Hypothalamus (tissue), 51 donors: ENCODE measurements at places on chromosomes 11 and 22.

GRCh38 chr22:48744283-48744641, 1083.4 kb downstream of the BRD1 start:
- DNase-seq = no peak

- DNase-seq = no peak
These were observed 2.9 kb downstream of the RIN1 start for GRCh38 chr11:66333220-66333877.

DNA sequence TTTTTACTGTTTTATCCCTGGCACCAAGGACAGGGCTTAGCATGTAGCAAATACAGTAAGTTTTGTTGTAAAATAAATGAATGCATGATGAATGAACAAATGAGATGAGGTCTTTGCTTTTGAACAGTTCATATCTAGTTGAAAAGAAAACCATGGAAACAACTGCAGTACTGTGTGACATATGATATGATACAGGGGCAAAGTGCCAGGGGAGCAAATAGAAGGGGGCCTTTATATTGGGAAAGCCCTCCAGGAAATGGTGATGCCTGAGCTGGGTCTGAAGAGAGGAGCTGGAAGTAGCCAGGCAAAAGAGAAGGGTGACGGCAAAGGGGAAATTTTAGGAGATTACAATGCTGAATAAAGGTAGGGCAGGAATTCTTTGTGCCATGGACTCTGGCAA, 63.8 kb upstream of the UCP3 start:
- no peak for DNase-seq

GRCh38 chr11:68870470-68870869, 28.8 kb upstream of the CPT1A start:
- DNase-seq = no peak

GRCh38 chr11:36029616-36030015, 85.8 kb downstream of the LDLRAD3 start:
- no peak for DNase-seq

DNA sequence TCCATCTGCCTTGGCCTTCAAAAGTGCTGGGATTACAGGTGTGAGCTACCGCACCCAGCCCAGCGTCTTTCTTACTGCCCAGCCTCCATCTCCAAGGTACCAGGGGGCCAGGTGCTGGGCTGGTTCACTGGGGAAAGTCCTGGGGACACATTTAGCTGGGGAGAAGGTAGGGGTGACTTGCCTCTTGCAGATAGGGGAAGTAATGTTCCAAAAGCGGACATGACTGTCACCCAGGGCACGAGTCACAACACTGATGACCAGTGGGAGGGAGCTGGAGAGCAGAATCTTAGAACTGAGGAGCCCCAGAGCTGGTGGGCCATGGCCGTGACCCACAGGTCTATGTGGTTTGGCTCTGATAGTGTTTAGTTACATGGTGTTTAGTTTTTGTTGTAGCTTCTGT, 2.4 kb upstream of the SLC15A3 start:
- no peak for DNase-seq

- no peak for DNase-seq
These were observed 1075.5 kb downstream of the OPCML start for GRCh38 chr11:132456751-132457328.

- peak; percentile 34 for DNase-seq
These were observed 52.2 kb downstream of the JAM3 start for GRCh38 chr11:134120921-134121526.

DNA sequence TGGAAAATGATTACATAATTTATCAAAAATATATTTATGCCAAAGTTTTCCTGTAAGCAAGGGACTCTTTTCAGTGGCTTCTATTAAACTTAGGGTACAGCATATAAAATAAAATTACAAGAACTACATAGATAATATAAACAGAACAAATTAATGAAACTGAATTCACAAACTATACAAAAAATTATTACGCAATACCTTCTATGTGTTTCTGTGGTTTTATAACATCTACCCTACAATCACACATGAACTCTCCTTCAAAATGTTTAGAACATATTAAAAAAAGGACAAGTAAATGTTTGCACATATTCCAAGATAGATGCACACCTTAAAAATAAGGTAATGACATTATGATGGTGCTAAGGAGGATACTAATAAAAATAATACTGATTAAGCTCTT, 235.9 kb downstream of the CNTN5 start:
- DNase-seq = no peak

DNA sequence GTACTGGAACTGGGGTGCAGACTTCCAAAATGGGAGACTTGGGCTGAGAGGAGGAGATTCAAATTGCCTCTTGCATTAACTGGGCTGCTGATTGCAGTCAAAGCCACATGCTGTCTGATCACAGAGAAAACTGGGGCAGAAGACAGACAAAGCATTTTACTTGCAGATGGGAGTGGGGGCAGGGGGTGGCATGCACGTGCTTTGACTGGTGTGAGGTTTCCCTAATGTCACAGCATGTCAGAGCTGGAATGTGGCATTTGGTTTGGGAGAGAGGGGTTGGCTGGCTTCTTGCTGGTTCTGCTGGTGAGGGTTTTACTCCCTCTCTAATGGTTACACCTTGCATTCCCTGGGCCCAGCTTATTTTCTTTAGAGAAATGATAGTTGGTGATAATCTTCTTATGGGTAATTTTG, 2.9 kb downstream of the TUB start:
- peak; percentile 36 for DNase-seq

GRCh38 chr11:120578596-120579154, 67.1 kb downstream of the GRIK4 start:
- no peak for DNase-seq

- no peak for DNase-seq
These were observed 67.4 kb upstream of the RASSF10 start for GRCh38 chr11:12941671-12942070.

GRCh38 chr11:120773501-120774031, 250.3 kb upstream of the TBCEL start:
- DNase-seq = no peak

GRCh38 chr11:47035108-47035507, 98.5 kb downstream of the CSTPP1 start:
- DNase-seq = no peak

- no peak for DNase-seq
These were observed 31.0 kb downstream of the TPCN2 start for GRCh38 chr11:69079661-69080256.

DNA sequence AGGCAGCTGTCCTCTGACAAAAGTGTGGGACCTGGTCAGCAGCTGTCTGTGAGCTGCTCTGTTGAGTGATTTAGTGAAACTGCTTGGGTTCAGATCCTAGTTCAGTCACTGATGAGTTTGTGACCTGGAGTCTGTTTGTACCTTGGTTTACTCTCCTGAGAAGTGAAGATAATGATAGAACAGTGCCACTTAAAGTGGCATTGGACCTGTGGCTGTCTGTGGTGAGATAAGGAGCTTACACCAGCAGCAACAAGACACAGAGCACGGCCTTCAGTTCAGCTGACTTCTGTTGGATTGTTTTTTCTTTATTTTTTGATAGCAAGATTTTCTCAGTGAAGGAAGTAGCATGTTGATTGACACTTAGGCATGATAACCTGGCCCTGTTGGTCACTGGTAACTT, 46.2 kb upstream of the CTTN start:
- DNase-seq = no peak

GRCh38 chr22:20573833-20574615, 66.6 kb downstream of the MED15 start:
- DNase-seq = no peak

DNA sequence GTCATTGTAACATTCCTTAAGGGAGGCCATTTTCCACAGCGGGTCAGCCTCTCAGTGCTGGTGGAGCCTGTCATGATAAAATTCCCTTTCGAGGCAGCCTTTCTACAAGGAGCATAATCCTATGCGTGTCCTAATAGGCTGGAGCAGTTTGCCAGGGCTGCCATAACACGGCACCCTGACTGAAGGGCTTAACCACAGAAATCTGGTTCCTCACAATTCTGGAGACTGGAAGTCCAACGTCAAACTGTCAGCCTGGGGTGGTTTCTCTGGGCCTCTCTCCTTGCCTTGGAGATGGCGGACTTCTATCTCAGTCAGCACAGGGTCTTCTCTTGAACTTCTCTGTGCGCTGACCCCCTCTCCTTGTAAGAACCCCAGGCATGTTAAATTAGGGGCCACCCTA, 1.4 kb upstream of the RGL4 start:
- DNase-seq = no peak

DNA sequence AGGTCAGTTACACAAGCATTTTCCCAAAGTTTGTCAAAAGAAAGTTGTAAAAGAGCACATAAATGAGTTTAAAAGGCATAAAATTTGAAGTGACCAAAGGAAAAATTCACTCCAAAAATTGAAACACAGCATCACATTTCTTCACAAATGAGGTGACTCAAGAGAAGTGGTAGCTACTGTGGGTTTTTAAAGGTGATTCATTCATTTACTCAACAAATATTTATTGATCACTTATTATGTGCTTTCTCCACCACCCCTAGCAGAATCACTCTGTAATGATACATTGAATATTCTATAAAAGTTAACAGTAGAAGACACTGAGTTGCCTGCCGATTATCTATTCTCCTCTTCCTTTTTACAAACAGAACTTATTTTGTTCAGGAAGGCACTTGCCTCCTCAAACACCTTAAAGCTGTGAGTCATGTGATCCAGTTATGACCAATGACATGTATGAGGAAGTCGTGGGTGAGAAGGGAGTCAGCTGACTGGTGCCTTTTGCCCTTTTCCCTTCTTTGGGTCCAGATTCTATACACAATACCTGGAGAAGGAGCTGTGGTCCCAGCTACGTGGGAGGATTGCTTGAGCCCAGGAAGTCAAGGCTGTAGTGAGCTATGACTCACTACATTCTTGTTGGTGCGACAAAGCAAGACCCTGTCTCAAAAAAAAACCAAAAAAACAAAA, 67.7 kb upstream of the CLNS1A start:
- DNase-seq = no peak

GRCh38 chr22:45009606-45010531, at the start of gene PHF21B:
Gene PHF21B, minus strand, starts transcription at chr22:45010005. Its CDS starts 456 bp downstream, at chr22:45009549.
- DNase-seq = peak; percentile 66

- no peak for DNase-seq
These were observed 133.9 kb upstream of the UBASH3B start for GRCh38 chr11:122521626-122522025.

DNA sequence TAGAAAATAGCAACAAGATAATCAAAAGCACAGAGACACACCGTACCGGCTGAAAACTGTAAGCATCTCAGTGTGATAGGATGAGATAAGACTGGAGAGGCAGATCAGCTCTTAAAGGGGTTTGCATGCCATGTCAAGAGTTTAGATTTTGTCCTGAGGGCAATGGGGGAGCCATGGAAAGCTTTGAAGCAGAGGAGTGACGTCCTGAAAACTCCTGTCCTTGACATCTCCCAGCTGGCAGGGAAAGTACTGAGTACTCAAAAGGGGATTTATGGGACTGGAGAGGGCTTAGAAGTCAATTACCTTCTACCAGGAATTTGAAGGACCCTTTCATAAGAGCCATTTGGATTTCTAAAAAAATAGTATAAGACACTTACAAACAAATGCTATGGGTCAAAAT, 420.5 kb upstream of the NARS2 start:
- DNase-seq = no peak

- no peak for DNase-seq
These were observed 1.9 kb upstream of the SMTN start for GRCh38 chr22:31079095-31079642.

GRCh38 chr11:88105951-88106350, 69.3 kb downstream of the RAB38 start:
- DNase-seq = no peak

GRCh38 chr11:21561581-21561980, 631.3 kb upstream of the ANO5 start:
- DNase-seq = no peak

GRCh38 chr11:73566422-73566821, 31.5 kb downstream of the FAM168A start:
- DNase-seq = no peak

DNA sequence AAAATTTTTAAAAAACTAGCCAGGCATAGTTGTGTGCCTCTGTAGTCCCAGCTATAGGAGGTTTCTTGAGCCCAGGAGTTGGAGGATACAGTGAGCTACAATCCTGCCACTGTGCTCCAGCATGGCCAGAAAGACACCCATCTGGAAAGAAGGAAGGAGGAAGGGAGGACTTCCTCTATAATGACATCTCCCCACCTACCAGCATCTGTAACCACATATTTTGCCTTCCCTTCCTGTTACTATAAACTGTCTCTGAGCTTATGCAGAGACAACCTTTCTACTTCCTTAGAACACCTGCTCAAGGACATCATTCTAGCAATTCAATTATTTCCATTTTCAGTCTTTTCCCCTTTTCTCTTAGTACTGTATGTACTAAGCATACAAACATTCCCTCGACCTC, 2.2 kb upstream of the NUP160 start:
- DNase-seq = no peak

- DNase-seq = no peak
These were observed 45.6 kb downstream of the DENND5A start for GRCh38 chr11:9219572-9219971.

DNA sequence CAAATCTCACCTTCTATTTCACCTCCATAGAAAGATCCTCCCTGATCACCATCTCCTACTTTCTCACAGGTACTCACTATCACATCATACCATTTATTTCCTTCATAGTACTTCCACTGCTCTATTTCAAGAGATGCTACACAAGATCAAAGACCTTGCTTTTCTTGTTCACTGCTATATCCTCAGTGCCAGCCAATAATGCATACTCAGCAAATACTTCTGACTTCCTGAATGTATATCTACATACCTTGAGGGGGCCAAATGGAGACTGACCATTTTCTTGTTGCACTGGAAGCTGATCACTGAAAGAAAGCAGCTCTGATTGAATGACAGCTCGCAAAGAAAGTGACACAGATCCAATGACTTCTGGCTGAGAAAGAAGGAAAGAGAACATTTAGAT, 64.7 kb downstream of the C2CD3 start:
- no peak for DNase-seq

- DNase-seq = no peak
These were observed 62.9 kb upstream of the CSNK2A3 start for GRCh38 chr11:11415901-11416300.

GRCh38 chr11:9576701-9577381, 3.4 kb downstream of the WEE1 start:
- DNase-seq = no peak

DNA sequence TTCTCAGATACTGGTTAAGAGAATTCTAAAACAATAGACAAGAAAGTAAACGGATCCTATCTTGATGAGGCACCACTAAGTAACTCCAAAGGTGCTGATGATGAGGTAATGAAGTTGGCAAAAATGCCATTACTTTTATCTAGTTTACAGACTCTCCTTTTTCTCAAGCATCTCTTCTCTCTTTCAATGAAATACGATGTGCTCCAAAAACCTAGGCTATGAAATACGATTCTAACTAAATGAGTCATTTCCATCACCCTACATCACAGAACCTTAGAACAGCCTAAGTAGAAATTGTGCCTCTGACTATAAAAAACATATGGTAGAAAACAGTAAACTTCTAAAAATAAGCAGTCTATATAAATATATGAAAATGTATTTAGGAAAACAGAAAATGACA, 58.9 kb upstream of the ARHGAP32 start:
- no peak for DNase-seq
